A549 (cell line): ENCODE measurements at places on chromosomes 16 and 17.

DNA sequence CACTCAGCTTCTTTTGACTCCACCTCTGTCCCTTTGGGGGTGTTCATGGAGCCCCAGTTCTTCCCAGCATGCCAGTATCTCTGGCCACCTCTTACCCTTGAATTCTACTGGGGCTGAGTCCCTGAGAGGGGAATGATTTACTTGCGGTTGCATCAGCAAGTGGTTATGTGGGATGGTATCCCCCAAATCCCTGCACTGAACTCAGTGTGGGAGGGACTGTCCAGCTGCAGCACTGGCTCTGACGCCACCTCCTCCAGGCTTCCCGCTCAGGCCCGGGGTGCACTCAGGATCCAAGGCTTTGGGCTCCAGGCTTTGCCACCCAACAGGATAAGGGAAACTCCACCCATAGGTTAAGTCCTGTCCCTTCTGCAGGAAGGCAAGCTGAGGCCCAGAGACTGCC, 21.1 kb upstream of the BRD7 start:
- no peak for DNase-seq

DNA sequence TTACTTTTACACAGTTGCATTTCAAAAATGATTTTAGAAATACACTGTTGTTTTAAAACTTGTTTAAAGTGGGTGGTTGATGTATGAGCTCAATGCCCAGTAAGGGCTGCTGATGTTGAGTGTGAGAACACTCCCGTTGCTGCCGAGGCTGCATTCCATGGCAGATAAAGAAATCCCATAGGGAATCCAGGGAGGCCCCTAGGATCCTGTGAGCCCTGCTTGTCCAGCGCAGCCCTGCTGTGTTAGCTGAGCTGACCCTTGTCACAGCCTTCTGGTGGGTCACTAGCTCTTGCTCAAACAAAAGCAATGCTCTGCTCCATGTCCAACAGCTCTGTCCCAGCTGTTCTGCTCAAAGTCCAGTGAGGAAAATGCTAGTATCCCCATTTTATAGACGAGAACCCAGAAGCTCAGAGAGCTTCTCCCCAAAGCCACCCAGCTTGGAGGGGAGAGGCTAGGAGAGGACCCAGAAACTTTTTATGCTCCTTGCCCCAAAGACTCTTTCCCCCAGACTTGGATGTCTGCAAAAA, 18.6 kb upstream of the COL1A1 start:
- no peak for DNase-seq

DNA sequence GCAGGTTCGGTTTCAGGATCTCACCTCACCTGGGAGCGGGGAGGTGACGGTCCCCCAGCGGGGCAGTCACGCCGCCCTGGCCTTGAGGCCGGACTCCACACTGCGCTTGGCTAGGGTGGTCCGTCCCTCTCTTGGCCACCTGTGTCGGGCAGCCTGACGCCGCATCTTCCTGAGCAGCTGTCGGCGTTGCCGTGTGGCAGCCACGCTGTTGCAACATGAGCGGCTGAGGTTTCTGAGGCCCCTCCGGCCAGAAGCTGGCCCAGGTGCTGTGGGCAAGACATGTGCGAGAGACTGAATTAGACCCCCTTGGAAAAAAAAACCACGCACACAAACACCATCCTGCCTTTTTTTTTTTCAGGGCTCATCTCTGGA, 49.2 kb downstream of the IRF8 start:
- DNase-seq, result no peak

DNA sequence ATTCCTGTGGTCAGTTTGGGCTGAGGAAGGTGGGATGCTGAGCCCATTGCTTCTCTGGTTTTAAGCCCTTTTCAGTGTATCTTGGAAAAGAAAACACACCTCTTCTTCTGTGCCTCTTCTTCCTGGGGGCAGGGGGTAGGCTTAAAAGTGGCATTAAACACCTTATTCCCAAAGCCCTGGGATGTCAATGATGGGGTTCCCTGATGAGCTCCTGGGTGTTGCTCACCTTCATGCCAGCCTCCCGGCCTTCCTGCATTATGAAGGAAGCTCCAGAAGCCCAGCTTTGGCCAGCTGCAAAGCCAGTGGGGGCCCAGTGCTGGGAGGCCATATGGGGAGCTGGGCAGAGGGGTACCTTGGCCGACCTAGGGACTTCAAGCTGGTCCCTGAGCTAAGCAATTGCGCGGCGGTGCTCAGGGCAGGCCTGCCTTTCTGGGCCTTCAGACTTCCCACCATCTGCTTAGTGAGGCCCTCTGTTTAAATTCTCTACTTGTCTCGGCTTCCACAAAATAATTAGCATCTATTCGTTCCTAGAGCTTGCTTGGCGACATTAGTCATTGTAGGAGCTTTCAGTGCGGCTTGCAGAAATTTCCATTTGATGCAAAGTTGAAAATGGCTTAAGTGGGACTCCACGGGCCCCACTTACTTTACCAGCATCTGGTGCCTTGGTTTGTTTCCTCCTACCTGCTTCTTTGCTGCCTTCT, 121.7 kb upstream of the NLRP1 start:
- no peak for DNase-seq

DNA sequence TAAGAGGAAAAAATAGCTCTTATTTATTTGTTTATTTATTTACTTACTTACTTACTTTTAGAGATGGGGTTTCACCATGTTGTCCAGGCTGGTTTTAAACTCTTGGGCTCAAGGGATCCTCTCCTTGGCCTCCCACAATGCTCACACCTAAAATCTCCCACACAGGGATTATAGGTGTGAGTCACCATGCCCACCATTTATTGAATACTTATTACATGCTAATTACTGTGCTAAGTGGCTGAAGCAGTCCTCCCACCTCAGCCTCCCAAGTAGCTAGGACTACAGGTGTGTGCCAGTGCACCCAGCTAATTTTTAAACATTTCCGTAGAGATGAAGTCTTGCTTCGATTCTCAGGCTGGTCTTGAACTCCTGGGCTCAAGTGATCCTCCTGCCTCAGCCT, 11.0 kb upstream of the ITGB3 start:
- DNase-seq, result no peak

DNA sequence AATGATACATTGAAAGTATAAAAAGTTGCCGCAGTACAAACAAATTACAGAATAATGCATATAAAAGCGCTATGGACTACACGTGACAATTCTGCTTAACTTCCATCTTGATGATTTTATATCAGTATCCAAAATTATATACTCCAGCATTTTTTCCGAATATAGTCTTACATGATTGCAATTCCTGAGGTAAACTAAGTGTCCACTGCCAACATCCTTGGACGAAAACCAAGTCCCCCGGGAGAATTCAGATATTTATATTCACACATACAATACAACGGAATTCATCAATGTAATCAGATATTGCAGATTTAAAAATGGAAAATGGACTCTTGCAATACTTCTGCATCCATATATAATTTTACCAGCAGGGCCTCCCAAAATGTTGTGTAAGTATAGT, 8.9 kb upstream of the MYH11 start:
- DNase-seq, result no peak

- no peak for DNase-seq
Observed at GRCh38 chr16:15141586-15141985, 47.5 kb upstream of the RRN3 start.
